ENCODE measurements at places on chromosomes 1 and 21. TPM values are rescaled to one million over a fixed set of nuclear protein-coding genes. Genes with fewer than 3 reads are reported as not detected.

The GRHL3 gene
- total RNA-seq, result not detected

The KRTAP19-3 gene
- not detected for total RNA-seq

The LCE1D gene
- not detected for total RNA-seq

The HSD3B1 gene
- total RNA-seq, result not detected

The KCNJ6 gene
- total RNA-seq, result not detected

The SFN gene
- total RNA-seq, result not detected

The TFF3 gene
- 5.5 TPM for total RNA-seq

The WNT3A gene
- not detected for total RNA-seq

The UBIAD1 gene
- total RNA-seq, result 10.2 TPM

The CD53 gene
- 4.9 TPM for total RNA-seq

The AGMAT gene
- total RNA-seq, result not detected

The PROK1 gene
- 2.1 TPM for total RNA-seq

The RORC gene
- 6.3 TPM for total RNA-seq

The EVA1C gene
- total RNA-seq, result 23.4 TPM

The OR2L3 gene
- not detected for total RNA-seq

GRCh38 chr21:41251961-41252642 lies 64.5 kb upstream of the FAM3B start:
- H3K27me3 ChIP-seq, result no peaks in the 10 kb centered on the region
- H3K4me1 ChIP-seq, result peaks cover 12% of the 10 kb centered on the region
- peaks cover 52% of the 10 kb centered on the region for H3K36me3 ChIP-seq
- no peak for DNase-seq

GRCh38 chr1:230104395-230105244 lies 37.6 kb downstream of the GALNT2 start:
- H3K4me1 ChIP-seq, result peaks cover 17% of the 10 kb centered on the region
- H3K4me3 ChIP-seq, result peak overlapping the region; percentile 6
- peak overlapping the region; percentile 64 for H3K27ac ChIP-seq
- peak; percentile 94 for DNase-seq
- H3K36me3 ChIP-seq, result no peaks in the 10 kb centered on the region
- no peaks in the 10 kb centered on the region for H3K27me3 ChIP-seq

GRCh38 chr1:67339623-67340343 lies 32.1 kb downstream of the IL12RB2 start:
- no peak for DNase-seq
- no peaks in the 10 kb centered on the region for H3K27me3 ChIP-seq
- no peaks in the 10 kb centered on the region for H3K36me3 ChIP-seq
- H3K4me1 ChIP-seq, result peaks cover 6% of the 10 kb centered on the region
- H3K27ac ChIP-seq, result peak overlapping the region; percentile 14
- H3K4me3 ChIP-seq, result no peak overlapping the region

DNA sequence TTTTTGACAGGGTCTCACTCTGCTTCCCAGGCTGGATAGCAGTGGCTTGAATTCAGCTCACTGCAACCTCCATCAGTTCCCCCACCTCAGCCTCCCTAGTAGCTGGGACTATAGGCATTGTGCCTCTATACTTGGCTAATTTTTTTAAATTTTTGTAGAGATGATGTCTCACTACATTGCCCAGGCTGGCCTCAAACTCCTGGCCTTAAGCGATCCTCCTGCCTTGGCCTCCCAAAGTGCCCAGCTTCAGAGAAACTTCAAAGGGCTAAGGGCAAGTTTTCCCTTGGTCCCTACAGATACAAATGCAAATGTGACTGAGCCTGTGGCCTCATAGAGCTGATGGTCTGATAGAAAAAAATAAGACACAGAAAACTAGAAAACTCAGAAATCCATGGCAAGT lies 52.9 kb upstream of the PRRC2C start:
- no peak overlapping the region for H3K4me3 ChIP-seq
- no peaks in the 10 kb centered on the region for H3K4me1 ChIP-seq
- no peaks in the 10 kb centered on the region for H3K36me3 ChIP-seq

- DNase-seq, result no peak
- no peaks in the 10 kb centered on the region for H3K27me3 ChIP-seq
- peaks cover 13% of the 10 kb centered on the region for H3K36me3 ChIP-seq
- peaks cover 29% of the 10 kb centered on the region for H3K4me1 ChIP-seq
- H3K27ac ChIP-seq, result no peak overlapping the region
These were observed 2.1 kb downstream of the SDE2 start for GRCh38 chr1:225996946-225997545.

DNA sequence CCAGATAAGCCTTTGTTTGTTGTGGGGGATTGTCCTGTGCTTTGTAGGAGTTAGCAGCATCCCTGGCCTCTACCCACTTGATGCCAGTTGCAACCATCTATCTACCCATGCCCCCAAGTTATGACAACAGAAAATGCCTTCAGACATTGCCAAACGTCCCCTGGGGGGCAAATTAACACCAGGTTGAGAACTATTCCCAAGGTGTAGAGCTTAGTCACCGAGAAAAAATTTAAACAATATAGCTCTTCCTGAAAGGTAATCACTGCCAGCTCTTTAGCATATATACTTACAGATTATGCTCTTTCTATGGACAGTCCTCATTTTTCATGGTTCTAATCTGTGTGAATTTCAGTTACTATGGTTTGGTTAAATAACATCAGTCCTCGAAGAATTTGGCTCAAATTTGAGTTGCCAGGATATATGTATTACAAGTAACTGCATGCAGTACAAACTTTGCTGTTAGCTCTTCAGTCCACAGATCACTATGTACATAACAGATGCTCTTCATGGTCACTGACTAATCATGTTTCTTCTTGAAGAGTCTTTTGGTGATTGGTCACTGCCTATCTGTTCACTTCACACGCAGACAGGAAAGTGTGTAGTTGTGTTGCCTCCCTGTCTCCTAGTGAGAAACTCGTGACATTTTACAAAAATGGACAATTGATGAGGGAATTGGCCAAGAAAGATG lies 25.2 kb downstream of the MAPKAPK2 start:
- no peak for DNase-seq
- H3K27ac ChIP-seq, result peak overlapping the region; percentile 73
- no peaks in the 10 kb centered on the region for H3K36me3 ChIP-seq
- H3K4me1 ChIP-seq, result peaks cover 99% of the 10 kb centered on the region
- no peaks in the 10 kb centered on the region for H3K27me3 ChIP-seq

- no peak overlapping the region for H3K27ac ChIP-seq
- no peaks in the 10 kb centered on the region for H3K4me1 ChIP-seq
- H3K4me3 ChIP-seq, result no peak overlapping the region
These were observed 9.0 kb downstream of the CTSK start for GRCh38 chr1:150799089-150799488.

- no peaks in the 10 kb centered on the region for H3K4me1 ChIP-seq
- H3K36me3 ChIP-seq, result no peaks in the 10 kb centered on the region
- H3K4me3 ChIP-seq, result no peak overlapping the region
These were observed 206.5 kb downstream of the NRIP1 start for GRCh38 chr21:14858311-14858710.

GRCh38 chr1:18178111-18178510 lies 70.5 kb downstream of the IGSF21 start:
- H3K27me3 ChIP-seq, result peaks cover 5% of the 10 kb centered on the region
- no peak for DNase-seq
- H3K4me1 ChIP-seq, result no peaks in the 10 kb centered on the region
- H3K4me3 ChIP-seq, result no peak overlapping the region
- no peaks in the 10 kb centered on the region for H3K36me3 ChIP-seq

- H3K4me1 ChIP-seq, result no peaks in the 10 kb centered on the region
- DNase-seq, result no peak
- no peak overlapping the region for H3K27ac ChIP-seq
- no peaks in the 10 kb centered on the region for H3K27me3 ChIP-seq
- H3K36me3 ChIP-seq, result no peaks in the 10 kb centered on the region
These were observed 136.5 kb upstream of the HNRNPU start for GRCh38 chr1:245000872-245001188.

DNA sequence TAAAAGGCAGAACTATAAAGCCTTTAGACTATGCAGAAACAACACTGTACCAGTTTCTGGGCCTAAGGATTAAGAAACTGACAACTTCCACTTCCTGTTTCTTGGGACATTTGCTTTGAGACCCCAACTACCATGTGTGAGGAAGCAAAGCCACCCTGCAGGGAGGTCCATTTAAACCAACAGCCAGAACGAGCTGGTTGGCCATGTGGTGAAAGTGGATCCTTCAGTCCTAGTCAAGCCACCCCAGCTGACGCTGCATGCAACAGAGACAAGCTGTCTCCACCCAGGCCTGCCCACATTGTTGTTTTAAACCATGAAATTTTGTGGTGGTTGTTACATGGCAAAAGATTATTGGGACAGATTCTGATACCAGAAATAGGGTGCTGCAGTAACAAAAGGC lies 31.8 kb upstream of the SLFNL1 start:
- no peak overlapping the region for H3K27ac ChIP-seq
- H3K27me3 ChIP-seq, result no peaks in the 10 kb centered on the region
- peaks cover 3% of the 10 kb centered on the region for H3K36me3 ChIP-seq
- H3K4me3 ChIP-seq, result no peak overlapping the region
- H3K4me1 ChIP-seq, result no peaks in the 10 kb centered on the region

GRCh38 chr1:19854866-19855265 lies 27.3 kb upstream of the OTUD3 start:
- H3K27me3 ChIP-seq, result no peaks in the 10 kb centered on the region
- no peaks in the 10 kb centered on the region for H3K4me1 ChIP-seq
- no peak overlapping the region for H3K4me3 ChIP-seq
- H3K36me3 ChIP-seq, result no peaks in the 10 kb centered on the region
- no peak for DNase-seq

- H3K27me3 ChIP-seq, result no peaks in the 10 kb centered on the region
- no peak for DNase-seq
- H3K27ac ChIP-seq, result peak overlapping the region; percentile 94
- H3K36me3 ChIP-seq, result no peaks in the 10 kb centered on the region
- H3K4me1 ChIP-seq, result peaks cover 51% of the 10 kb centered on the region
These were observed 932 bp downstream of the MAP10 start for GRCh38 chr1:232806186-232806510.

GRCh38 chr1:17538428-17539117 lies 925 bp upstream of the ARHGEF10L start:
- H3K4me3 ChIP-seq, result no peak overlapping the region
- H3K27me3 ChIP-seq, result no peaks in the 10 kb centered on the region
- DNase-seq, result no peak

DNA sequence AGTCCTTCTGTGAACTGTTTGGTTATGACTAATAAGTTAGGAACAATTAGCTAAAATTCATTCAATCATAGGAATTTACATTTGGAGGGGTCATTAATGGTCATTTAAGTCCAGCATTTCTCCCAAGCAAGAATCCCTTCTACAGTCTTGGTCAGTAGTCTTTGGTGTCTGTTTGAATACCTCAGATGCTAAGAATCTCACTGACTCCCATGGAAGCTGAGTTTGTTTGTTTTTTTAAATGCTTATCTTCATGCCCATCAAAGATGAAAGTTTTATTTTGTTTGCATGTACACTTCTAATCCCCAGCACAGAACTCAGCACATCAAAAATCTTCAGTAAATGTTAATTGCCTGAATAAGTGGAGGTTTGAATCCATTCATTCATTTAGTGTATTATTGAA lies 41.3 kb upstream of the SLC44A3 start:
- H3K36me3 ChIP-seq, result no peaks in the 10 kb centered on the region
- H3K4me3 ChIP-seq, result no peak overlapping the region
- peaks cover 18% of the 10 kb centered on the region for H3K4me1 ChIP-seq
- no peak for DNase-seq

GRCh38 chr1:218775501-218776021 lies 398.1 kb upstream of the LYPLAL1 start:
- H3K4me1 ChIP-seq, result no peaks in the 10 kb centered on the region
- no peaks in the 10 kb centered on the region for H3K27me3 ChIP-seq
- DNase-seq, result no peak

GRCh38 chr1:23643736-23644554 lies 47.7 kb upstream of the RPL11 start:
- no peaks in the 10 kb centered on the region for H3K27me3 ChIP-seq
- no peaks in the 10 kb centered on the region for H3K36me3 ChIP-seq
- H3K27ac ChIP-seq, result no peak overlapping the region
- no peak for DNase-seq
- no peak overlapping the region for H3K4me3 ChIP-seq

GRCh38 chr1:43858324-43858723 lies 75.3 kb upstream of the ARTN start:
- no peak overlapping the region for H3K27ac ChIP-seq
- peak; percentile 69 for DNase-seq
- no peak overlapping the region for H3K4me3 ChIP-seq

DNA sequence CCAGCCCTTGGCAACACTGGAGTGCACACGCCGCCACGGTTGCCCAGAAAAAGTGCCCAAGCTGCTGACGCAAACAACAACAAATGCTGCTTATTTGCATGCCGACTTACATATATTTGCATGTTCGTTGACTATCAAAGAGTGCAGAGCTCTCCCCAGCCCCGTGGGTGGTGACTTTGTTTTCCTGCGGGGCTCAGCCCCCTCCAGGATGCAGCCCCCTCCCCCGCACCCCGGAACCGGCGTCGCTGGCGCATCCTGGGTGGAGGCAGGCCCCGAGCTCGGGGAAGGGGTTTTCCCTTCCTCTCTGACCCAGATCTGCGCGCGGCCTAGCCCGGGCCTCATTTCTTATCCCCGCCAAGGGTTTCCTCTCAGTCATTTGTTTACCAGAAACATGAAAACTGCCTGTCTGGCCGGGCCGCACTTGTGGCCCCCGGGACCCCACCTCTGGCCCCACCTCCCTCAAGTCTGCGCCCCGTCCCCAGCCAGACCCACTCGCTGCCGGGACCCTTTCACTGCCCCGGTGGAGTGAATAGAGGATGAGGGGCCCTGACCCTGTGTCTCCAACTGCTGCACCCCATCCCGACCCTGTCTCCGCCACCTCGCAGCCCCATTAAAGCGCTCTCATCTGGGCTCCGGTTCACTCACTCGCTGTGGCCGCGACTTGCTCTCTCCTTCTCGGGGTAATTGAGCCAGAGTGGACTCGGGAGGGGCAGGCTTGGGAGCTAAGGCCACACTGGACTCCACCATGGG lies 5.5 kb downstream of the TNFRSF25 start:
- peaks cover 4% of the 10 kb centered on the region for H3K4me1 ChIP-seq
- peaks cover 27% of the 10 kb centered on the region for H3K27me3 ChIP-seq
- peak overlapping the region; percentile 39 for H3K27ac ChIP-seq
- no peak for DNase-seq
- H3K4me3 ChIP-seq, result peak overlapping the region; percentile 24
- no peaks in the 10 kb centered on the region for H3K36me3 ChIP-seq

GRCh38 chr1:180425952-180426351 lies 76.4 kb downstream of the ACBD6 start:
- H3K4me3 ChIP-seq, result no peak overlapping the region
- no peak overlapping the region for H3K27ac ChIP-seq
- H3K27me3 ChIP-seq, result no peaks in the 10 kb centered on the region
- no peaks in the 10 kb centered on the region for H3K36me3 ChIP-seq
- no peaks in the 10 kb centered on the region for H3K4me1 ChIP-seq

DNA sequence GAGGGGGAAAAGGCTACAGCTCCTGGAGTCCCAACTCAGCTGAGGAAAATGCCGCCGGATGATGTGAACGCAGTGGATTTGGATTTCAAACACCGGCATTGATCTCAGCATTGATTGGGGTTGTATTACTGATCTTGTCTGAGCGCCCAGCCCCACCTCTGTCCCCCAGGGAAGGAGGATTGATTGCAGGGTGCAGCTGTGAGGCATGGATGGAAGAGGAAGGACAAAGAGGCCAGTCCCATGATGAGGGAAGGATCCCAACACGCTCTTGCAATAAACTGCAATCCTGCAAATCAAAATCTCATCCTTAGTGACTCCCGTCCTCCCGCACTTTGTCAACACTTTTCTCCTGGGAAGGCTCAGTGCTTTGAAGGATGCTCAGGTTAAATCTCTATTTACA lies 242.3 kb upstream of the PROX1 start:
- no peak overlapping the region for H3K4me3 ChIP-seq
- H3K36me3 ChIP-seq, result no peaks in the 10 kb centered on the region
- no peaks in the 10 kb centered on the region for H3K27me3 ChIP-seq
- no peak overlapping the region for H3K27ac ChIP-seq
- no peaks in the 10 kb centered on the region for H3K4me1 ChIP-seq

GRCh38 chr21:39109163-39109530 lies 74.1 kb downstream of the PSMG1 start:
- no peak overlapping the region for H3K4me3 ChIP-seq
- no peak for DNase-seq
- H3K27ac ChIP-seq, result no peak overlapping the region
- H3K27me3 ChIP-seq, result no peaks in the 10 kb centered on the region
- no peaks in the 10 kb centered on the region for H3K36me3 ChIP-seq
